ENCODE measurements at places on chromosomes 3 and 15.

DNA sequence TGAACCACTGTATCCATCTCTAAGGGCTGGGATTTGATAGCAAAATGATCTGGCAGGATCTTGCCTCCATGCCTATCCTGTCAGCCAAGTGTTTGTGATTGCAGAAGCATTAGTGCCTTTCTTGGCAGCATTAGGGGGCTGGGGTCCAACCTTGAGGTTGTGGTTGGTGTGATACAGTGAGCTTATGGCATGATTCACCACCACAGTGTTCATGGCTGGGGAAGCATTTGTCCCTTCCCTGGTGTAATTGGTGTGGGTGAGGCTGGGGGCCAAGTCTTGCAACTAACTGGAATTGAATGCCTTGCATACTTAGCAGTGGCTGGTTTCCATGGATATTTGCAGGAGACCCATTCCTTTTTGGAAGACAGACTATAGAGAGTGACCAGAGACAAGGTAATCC lies 271.0 kb upstream of the TBL1XR1 start:
- no peak for DNase-seq

DNA sequence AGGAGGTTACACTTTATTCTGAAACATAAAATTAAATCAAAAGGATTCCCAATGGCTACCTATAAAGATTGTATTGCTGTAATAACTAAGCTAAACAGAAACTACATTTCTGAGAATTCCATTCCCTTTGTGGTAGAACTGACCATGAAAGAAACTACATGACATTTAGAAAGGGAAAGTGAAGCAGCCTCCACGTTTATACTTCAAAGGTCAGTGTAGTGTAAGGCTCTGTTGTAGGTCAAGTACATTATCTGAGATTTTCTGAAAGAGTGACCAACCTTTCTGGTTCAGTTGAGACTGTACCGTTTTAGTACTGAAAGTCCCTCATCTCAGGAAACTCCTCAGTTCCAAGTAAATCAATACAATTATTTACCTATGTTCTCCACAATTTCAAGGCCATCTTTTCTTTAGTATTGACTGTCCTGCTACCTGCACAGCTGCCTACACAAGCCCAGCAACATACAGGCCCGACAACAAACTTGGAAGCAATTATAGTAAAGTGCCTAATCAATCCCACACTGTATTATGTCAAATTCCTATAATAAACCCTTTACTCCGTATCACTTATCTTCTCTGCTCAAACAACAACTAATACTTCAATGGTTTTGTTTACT lies 343.0 kb downstream of the PLOD2 start:
- no peak for DNase-seq

GRCh38 chr15:83435202-83435601 lies 11.9 kb upstream of the SH3GL3 start:
- DNase-seq: no peak

DNA sequence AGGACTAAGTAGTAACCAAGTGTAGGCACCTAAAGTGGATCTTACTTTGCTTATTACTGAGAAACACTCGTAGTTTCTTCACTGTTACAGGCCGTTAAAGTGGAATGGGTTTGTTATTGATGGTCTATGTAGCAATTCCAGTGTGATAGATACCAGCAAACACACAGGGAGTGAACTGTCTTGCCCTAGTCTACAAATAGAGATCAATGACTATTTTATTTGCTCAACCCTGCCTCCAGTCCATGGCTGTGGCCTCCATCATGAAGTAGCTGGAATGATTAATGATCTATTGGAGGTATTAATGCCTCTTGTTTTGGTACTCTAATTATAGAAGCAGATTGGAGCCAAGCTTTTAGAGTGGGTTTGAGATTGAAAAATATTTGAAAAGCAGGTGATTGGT lies 362.7 kb upstream of the AZI2 start:
- no peak for DNase-seq

DNA sequence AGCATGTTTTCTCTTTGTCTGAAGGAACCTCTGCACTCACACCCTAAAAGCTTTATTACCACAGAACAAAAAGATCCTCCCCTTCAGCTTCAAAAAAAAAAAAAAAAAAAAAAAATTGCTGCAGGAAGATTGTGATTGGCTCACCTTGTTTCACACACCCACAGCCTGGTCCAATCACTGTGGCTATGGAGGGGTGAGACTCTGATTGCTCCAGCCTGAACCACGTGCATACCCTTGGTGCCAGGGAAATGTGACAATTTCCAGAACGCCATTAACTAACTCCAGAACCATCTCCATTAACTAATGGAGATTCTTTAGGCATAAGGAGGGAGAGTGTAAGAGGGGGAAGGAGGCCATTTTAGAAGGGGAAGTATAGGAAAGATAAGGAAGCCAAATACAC lies 106.5 kb upstream of the CRBN start:
- DNase-seq: no peak

DNA sequence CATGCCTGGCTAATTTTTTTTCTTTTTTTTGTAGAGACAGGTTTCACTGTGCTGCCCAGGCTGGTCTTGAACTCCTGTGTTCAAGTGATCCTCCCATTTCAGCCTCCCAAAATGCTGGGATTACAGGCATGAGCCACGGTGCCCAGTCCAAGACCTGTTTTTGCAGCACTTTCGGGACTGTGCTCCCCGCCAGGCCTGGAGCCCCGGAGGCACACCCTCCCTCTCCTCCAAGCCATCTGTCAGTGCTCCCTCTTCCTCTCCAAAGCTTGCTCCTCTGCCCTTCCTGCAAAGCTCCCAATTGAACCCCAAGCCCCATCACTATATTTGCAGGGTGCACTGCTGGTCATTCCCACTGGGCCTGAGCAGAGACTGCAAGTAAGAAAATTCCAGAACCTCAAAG lies 98.1 kb downstream of the CORO2B start:
- DNase-seq: no peak

DNA sequence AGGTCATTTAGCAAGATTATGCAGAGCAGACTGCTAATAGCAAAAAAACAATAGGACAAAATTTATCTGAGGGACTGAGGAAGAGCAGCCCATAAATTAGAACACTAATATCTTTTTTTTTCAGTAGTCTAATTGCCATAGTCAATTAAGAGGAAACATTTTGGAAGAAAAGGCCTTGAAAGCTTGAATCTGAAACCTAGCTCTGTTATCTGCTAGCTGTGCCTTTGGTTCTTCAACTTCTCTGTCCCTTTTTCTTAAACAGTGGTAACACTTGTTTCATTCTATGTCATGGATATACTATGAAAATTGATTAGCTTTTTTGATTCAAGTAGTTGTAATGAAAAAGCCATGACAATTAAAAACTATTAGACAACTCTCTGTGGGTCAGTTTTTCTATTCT lies 1.7 kb downstream of the ATR start:
- no peak for DNase-seq

GRCh38 chr3:178217479-178217878 lies 318.8 kb upstream of the KCNMB2 start:
- no peak for DNase-seq

GRCh38 chr3:17949101-17949500 lies 206.7 kb upstream of the TBC1D5 start:
- DNase-seq: no peak

- DNase-seq: no peak
Measured at GRCh38 chr3:41569632-41570305, 370.5 kb downstream of the CTNNB1 start.

- DNase-seq: no peak
Measured at GRCh38 chr3:43867436-43868072, 176.8 kb downstream of the ABHD5 start.

GRCh38 chr3:188590557-188590956 lies 436.6 kb downstream of the LPP start:
- no peak for DNase-seq

- no peak for DNase-seq
Measured at GRCh38 chr3:153680526-153680925, 440.7 kb upstream of the ARHGEF26 start.

DNA sequence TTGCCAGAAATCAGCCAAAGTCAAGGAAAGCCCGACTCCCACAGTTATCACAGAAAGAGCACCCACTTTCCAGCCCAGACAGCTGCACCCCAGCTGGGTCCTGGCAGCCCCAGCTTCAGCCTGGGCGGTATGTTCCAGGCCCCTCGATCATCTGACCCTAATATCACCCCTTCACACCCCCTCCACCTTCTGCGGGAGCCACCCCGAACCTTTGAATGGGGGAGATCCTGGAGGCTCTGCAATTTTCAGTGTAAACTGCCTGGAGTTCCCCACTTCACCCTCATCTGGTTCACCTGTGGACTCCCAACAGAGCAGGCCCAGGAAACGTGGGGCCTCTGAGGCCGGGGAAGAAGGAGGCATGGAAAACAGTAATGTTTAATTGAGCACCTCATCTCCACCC lies 5.9 kb downstream of the PRSS50 start:
- no peak for DNase-seq

DNA sequence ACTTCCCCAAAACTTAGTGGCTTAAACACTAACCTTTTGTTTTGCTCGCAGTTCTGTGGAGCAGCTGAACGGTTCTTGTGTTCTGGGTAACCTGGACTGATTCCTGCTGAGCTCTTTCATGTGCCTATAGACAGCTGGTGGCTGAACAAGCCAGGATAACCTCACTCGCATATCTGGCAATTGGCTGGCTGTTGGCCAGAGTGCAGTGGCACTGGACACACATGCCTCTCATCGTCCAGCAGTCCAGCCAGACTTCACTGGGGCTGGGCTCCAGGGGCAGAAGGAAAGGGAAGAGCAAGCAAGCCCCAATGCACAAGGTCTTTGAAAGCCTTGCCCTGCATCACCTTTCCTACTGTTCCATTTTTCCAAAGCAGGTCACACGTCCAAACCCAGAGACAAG lies 53.6 kb upstream of the GATA2 start:
- no peak for DNase-seq

GRCh38 chr3:181755959-181756358 lies 44.2 kb downstream of the SOX2 start:
- DNase-seq: no peak

DNA sequence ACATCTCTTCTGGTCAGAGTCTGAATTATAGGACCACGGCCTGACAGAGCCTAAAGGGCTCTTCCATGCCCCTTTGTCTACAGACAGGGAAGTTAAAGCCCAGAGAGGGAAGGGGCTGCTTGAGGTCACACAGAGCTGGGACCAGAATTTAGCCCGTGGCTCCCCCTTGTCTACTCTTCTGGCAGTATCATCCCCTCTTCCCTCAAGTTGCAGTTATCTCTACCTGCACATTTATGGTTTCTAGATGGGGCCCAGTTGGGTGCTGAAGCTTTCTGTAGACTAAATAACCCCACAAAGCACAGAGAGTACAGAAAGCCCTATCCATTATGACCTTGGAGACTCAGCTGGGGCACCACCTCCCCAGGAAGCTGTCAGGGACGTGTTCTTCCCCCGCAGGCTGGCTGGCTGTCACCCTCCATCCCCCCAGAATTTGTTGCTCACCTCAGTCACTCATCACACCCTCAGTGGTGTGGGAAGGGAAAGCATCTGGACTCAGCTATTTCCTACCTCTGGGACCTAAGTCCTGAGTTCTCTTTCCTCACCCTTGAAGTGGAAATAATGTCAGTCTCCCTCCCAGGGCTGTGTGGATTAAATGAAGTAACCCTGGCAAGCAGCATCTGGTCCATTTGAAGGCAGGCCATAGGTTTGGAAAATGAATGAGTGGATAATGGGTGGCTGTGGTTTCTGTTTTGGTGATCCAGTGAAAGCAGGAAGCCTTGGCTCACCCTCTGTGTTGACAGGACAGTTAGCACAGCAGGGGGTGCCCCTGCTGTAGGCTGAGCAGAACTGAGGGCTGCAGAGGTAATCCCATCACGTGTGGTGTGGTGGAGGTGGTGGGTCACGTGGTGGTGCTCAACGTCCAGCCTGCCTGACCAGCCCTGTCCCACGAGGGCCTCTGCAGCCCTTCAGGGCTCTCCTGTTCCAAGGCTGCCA lies 16.3 kb downstream of the ACOX2 start:
- no peak for DNase-seq

GRCh38 chr3:69085168-69085832 lies 563 bp downstream of the ARL6IP5 start:
- DNase-seq: no peak

GRCh38 chr3:36833160-36833814 lies 68.9 kb upstream of the DCLK3 start:
- peak; percentile 68 for DNase-seq

DNA sequence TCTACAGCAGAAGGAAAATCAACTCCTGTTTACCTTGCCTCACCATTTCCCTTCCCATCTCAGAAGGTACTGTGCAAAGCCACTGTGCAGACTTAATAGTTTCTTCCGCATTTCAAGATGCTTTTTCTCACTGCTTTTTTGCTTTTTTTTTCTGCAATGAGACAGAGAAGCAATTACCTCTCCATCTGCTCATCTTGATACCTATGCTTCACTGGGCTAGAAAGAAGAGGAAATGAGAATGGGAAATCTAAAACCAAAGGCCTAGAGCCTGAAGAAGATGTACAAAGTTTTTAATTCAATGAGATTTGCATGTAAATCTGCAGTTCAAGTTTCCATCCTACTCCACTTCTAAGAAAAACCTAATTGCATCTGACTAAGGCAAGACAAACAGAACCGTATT lies 238.1 kb upstream of the SETMAR start:
- DNase-seq: no peak

DNA sequence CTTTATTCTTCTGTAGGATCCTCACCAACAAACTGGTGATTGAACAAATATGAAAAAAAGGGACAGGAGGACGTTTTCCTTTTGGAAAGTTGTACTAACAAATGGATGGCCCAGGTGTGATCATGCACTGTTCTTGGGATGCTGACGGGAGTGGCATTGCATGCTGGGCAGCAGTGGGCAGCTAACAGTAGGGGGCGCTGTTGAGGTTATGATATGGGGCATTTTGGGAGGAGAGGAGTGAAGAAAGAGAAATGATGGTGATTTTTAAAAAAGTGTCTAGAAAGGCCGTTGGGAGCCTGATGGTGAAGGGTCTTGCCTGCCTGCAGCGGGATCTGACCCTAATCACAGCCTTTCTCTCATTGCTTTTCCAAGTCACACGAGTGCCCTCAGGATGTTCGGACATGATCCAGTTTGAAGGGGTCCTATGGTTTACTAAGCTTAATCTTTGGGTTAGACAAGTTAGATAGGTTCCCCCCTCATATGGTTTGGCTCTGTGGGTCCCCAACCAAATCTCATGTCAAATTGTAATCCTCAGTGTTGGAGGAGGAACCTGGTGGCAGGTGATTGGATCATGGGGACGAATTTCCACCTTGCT lies 46.2 kb upstream of the PRTG start:
- DNase-seq: peak; percentile 11

- no peak for DNase-seq
Measured at GRCh38 chr3:153783741-153784480, 337.3 kb upstream of the ARHGEF26 start.

DNA sequence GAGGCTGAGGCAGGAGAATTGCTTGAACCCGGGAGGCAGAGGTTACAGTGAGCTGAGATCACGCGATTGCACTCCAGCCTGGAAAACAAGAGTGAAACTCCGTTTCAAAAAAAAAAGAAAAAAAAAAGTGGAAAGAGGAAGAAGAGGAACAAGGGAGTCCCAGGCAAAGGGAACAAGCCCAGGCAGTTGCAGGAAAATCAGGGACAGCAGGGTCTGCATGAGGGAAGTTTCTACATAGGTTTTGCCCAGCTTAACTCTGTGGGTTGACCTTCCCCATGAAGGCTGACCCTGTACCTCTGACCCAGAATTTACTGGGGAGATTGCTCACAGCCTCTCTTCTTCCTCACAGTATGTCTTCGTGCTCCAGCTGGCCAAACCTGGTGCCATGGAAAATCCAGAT lies 12.3 kb downstream of the RBP1 start:
- no peak for DNase-seq

GRCh38 chr3:4755566-4755965 lies 223.7 kb upstream of the BHLHE40 start:
- DNase-seq: no peak

- no peak for DNase-seq
Measured at GRCh38 chr3:170689296-170689829, 103.5 kb upstream of the SLC7A14 start.

GRCh38 chr15:58478579-58478978 lies 46.8 kb downstream of the LIPC start:
- DNase-seq: no peak

- no peak for DNase-seq
Measured at GRCh38 chr15:62793752-62794144, 248.8 kb upstream of the TPM1 start.

All from CMK (cell line).